ENCODE measurements at places on chromosomes 12 and 14.

DNA sequence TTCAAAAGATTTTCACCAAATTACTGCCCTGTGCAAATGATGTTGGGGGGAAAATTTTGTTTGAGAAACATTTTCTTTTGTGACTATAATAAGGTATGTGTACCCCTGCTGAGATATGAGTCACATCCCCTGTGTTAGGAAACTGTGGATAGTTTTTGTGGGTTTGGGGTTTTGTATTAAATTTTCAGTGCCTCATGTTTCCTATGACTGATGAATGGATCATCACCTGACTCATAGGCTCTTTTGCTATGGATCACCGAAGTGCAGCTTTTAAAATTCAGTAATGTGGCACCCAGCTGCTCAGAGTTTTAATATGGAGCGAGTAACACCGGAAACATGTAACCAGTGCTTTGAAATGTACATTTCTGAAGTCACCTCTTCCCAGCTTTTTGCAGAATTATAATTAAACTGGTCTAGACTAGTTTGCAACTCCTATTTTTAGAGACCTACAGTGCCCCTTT lies 167.4 kb upstream of the HMGA2 start:
- peak; percentile 100 for DNase-seq

- DNase-seq, result no peak
Measured at GRCh38 chr12:95787274-95787818, 3.2 kb downstream of the NTN4 start.

DNA sequence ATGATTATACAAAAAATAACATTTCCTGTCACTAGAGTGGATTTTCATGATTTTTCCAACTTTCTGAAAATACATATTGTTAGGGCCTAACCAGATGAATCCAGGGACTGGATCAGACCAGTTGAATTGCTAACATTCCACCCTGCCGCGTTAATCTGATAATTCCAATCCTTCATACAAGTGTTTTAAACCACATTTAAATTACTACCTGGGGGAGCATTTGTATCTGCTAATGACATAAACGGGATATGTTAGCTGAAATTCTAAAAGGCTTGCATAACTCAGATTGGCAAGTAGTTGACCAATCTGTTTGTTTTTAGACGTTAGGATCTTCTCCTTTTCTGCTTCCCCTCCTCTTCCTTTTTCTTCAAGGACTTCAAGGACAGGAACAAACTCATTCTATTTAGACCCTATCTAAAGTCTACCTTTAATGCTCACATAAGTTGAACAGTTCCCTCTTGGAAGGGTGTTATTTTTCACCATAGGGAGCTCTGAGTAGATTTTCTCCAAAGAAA lies 239.0 kb downstream of the ADAMTS20 start:
- DNase-seq, result peak; percentile 15

DNA sequence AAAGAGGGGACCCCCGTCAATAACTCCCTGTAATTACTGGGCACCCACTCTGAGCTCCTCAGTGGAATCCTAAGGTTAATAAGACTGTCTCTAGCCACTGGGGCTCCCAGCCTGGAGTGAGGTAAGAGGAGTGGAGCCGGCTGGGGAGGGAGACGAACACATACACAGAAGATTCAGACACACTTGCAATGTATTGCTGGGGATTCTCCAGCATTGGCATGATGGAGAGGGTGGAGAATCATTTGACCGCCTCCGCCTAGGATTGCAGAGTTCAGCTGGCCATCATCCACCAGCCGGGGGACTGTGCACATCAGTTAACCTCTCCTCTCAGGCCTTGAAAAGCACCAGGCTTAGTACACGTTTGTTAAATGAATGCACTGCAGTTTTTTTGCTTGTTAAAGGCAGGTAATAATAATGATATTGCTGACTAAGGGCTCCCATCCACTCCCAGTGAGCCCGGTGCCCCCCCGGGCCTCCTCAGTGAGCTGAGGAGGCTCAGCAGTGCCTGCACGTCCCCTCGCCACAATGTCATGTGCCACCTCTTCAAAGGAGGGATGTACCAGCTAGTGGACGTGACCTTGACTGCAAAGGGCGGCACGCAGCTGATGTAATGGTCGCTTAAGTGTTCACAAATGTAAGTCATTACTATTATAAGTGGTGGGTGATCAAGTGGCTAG lies 20.3 kb upstream of the FAIM2 start:
- DNase-seq, result no peak

DNA sequence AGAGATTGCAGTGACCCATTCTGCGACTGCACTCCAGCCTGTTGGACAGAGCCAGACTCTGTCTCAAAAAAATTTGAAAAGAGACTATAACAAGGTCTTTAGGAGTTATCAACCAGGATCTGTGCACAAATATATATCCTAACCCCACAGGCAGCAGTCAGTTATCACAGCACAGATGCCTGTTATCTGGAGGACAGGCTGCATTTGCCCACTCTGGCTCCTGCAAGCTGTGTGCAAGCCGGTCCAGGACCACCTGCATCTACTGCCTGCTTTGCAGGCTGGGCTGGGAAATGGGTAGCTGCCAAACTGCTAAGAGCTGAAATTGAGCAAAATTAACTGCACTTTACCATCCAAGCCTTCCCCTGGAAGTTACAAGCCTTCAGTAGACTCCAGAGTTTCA lies 21.4 kb upstream of the RCOR1 start:
- no peak for DNase-seq

- DNase-seq, result peak; percentile 95
Measured at GRCh38 chr12:90090929-90091651, 382.5 kb upstream of the ATP2B1 start.

DNA sequence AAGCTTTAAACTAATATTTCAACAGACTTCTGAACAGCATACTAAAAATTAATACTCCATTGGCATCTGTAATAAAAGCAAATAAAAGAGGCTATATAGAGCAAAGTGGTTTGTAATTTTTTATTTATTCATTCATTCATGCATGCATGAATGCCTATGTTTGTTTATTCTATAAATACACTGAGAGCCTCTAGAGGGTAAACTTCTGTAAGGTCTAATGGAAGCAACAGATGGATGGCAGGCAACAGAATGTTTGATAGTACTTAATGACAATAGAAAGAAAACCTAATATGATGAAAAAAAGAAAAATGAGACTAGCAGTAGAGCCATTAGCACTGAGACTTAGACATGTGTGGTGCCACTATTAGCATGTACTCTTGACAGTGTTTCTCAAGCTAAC lies 253.1 kb downstream of the CCDC91 start:
- DNase-seq, result no peak

DNA sequence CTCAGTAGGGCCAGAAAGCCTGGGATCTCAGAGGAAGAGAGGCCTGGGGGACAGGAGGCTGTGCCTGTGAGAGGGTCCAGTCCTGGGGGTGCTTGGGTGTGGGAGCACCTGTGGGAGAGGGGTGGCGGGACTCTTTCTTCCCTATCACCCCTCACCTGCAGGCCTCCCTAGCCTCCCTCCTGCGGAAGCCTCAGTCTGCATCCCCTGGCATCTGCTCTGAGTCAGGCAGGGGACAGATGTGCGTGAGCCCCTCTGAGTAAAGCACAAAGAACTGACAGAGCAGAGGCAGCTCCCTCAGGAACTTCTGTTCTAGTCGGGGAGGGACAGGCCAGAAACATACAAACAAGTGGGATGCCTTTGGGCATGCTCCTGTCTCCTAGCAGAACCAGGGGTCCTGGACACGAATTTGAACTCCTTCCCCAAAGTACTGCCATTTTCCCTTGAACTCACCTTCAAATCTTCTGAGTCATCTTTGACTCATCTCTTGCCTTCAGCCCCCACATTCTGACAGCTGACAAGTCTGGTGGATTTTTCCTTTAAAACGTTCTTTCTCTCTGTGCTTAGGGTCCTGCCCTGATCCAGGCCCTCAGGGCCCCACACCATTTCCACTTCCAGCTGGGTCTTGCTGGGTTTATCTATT lies 8.5 kb upstream of the HSP90AA1 start:
- no peak for DNase-seq

DNA sequence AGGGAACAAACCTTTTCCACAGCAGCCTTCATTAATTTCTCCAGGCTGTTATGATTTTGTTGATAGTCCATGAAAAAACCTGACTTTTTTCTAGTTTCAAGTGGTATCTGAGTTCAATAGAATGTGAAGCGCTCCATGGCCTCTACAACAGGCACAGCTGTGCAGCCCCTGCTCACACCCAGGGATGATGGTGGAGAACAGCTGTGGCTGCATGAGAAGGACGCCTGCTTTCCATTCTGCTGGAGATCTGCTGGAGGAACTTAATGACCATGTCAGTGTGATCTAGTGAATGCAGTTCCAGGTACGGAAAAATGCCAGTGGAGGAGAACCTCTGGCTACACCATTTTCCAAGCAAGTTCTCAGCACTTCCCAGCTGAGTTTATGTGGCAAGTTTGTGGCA lies 80.6 kb downstream of the PIWIL1 start:
- no peak for DNase-seq

DNA sequence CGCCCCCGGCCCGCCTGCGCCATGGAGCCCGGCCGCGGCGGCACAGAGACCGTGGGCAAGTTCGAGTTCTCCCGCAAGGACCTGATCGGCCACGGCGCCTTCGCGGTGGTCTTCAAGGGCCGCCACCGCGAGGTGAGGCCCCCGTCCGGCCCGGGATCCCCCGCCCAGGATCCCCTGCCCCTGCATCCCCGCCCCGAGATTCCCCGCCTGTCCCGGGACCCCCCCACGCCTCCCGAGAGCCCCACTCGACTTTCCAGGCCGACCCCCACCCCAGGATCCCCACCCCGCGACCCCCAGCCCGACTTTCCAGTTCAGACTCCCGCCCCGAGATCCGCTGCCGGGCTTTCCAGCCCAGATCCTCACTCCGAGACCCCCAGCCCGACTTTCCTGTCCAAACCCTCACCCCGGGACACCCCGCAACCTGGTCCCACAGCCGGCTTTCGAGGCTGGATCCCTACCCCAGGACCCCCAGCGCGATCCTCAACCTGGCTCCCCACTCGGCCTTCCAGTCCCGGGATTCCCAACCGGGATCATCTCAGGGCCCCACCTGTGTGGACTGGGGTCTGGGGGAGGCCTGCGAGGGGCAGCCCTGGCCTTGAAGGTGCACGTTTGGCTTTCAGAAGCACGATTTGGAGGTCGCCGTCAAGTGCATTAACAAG lies 688 bp downstream of the ULK1 start:
- DNase-seq, result no peak

DNA sequence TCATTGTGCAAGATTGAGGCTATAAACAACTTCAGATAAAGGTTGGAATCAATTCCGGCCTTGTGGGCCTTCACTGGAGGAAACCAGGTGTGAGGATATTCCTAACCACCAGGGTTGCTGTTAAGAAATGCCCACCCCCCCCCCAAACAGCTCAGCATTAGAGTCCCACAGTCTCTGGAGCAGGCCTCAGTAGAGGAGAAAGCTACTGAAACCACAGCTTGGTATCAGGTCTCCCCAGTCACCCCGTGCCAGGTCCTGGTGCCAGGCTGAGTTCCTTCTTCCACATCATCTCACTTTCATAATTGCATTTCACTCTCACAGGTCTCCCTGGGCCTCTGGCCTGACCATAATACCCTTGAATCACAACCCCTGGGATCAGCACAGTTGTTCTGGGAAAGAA lies 12.5 kb downstream of the GALNT6 start:
- no peak for DNase-seq

- peak; percentile 36 for DNase-seq
Measured at GRCh38 chr12:65156366-65156841, 13.0 kb upstream of the LEMD3 start.

GRCh38 chr12:59500915-59501314 lies 94.9 kb upstream of the SLC16A7 start:
- no peak for DNase-seq

Data from cardiac fibroblast (primary cell).